ENCODE measurements at places on chromosomes 1 and 21. TPM values are rescaled to one million over a fixed set of nuclear protein-coding genes. Genes with fewer than 3 reads are reported as not detected.

DENND1B gene
- 53.3 TPM for total RNA-seq

OTUD7B gene
- total RNA-seq, result 31.3 TPM

BMP8B gene
- total RNA-seq, result 6.8 TPM

NECTIN4 gene
- 3.6 TPM for total RNA-seq

C4BPA gene
- total RNA-seq, result not detected

TCEANC2 gene
- total RNA-seq, result 7.1 TPM

GBP6 gene
- total RNA-seq, result 0.38 TPM

VAMP4 gene
- total RNA-seq, result 26.2 TPM

RAP1GAP gene
- total RNA-seq, result 29.9 TPM

MAP10 gene
- total RNA-seq, result 4.6 TPM

ACTN2 gene
- total RNA-seq, result 43.1 TPM

ELF3 gene
- 59.8 TPM for total RNA-seq

CD244 gene
- total RNA-seq, result 0.16 TPM

SPATA45 gene
- total RNA-seq, result not detected
